Fibroblast of skin of scalp (primary cell): ENCODE measurements at places on chromosomes 2 and 18.

GRCh38 chr2:85783796-85784195, 30.0 kb downstream of the ATOH8 start:
- DNase-seq = no peak

DNA sequence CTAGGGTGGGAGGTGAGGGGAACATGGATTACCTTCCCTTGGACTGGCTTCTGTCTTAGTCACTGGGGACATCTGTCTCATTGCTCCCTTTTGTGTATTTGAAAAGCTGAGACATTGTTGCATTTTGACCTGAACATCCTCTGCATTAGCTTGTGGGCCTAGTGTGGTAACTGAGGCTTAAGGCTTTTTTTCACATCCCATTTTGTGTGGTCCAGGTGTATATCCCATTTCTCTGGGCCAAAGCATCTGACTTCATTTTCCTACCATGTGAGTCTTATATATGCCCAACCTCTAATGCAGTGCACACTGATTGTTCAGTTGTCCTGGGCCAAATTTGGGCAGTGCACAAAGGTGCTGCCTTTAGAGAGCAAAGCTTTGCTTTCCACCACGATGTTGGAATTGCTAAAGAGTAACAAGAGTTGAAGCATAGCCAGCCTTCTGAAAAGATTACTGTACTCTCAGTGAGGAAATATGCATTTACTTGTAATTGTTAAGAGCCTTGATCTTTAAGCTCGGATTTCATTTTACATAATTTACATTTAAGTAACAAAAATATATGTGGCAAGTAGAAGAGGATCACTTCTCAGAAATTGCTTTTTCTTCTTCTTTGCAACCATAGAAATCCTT, 13.3 kb downstream of the PRKCE start:
- no peak for DNase-seq

DNA sequence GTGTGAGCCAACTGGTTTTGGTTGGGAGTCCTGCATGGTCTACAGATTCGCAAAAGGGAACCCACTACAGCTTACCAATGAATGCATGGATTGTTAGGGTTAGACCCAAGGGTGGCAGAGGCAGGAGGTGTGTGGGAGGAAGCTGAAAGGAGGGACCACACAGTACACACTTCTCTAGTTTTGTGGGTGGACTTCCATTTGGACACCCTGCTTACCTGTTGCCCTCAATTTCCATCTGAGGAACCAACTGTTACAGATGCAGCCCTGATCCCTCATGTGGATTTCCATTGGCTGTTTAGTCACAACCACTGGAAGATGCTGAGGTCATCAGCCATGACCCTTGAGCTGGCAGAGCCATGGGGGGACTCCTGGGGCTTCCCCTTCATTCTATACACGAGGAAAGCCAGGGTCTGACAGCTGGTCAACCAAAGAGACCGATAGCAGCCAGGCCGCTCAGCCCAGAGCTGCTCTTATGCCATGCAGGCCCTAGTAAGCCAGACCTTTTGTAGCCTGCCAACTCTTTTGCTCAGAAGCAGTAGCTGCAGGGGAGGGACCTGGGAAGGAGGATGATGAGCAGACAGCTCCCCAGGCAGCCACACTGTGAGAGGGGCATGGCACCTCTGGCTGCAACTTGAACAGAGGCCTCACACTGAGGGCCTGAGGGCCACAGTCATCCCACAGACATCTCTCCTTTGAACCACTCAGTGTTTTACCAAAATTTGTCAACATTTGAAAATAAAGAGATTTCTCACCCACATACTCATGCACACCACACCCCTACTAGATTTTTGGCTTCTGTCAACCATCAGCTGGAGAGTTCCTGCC, 162.1 kb downstream of the SETBP1 start:
- no peak for DNase-seq

DNA sequence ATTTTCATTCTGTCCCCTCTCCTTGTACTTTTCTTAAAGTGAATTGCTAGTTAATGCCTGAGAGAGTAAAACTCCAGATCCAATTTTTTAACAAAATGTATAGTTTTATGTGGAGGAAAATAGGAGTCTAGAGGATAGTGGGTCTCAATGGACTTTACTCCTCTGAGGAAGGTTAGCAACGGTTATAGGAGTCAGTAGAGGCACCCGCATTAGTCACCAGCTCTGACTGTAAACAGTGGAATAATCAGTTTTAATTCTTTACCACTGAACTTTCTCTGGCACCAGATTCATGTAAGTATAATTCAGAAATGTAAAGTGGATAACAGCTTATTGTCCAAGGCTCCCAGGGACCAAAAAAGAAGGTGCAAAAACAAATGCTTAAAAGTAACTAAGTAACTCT, 38.7 kb upstream of the HNMT start:
- DNase-seq = no peak

- DNase-seq = no peak
Observed at GRCh38 chr2:147051814-147052213, 793.0 kb upstream of the ACVR2A start.

DNA sequence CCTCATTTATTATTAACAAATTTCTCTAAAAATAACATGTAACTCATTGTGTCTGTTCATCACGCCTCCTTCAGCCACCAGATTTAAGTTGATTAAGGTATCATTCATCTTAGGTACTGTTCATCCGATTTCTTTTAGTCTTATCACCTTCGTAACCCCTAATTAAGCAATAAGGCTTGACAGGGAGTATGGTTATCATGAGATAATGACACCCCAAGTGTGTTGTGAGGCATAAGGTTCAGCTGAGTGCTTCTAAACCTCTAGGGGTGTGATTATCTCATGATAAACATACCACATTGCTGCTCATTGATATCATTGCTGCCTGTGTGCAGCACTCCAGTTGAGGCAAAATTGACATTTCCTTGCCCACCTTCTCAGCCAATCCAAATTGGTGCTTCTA, 158.9 kb upstream of the BOD1L2 start:
- DNase-seq = no peak

GRCh38 chr2:200089756-200090109, 134.4 kb downstream of the MAIP1 start:
- no peak for DNase-seq

GRCh38 chr2:192247456-192247855, 52.7 kb upstream of the TMEFF2 start:
- DNase-seq = peak; percentile 23

- no peak for DNase-seq
Observed at GRCh38 chr18:9765501-9765900, 57.4 kb downstream of the RAB31 start.

- peak; percentile 13 for DNase-seq
Observed at GRCh38 chr2:36951574-36951973, 14.8 kb downstream of the STRN start.

DNA sequence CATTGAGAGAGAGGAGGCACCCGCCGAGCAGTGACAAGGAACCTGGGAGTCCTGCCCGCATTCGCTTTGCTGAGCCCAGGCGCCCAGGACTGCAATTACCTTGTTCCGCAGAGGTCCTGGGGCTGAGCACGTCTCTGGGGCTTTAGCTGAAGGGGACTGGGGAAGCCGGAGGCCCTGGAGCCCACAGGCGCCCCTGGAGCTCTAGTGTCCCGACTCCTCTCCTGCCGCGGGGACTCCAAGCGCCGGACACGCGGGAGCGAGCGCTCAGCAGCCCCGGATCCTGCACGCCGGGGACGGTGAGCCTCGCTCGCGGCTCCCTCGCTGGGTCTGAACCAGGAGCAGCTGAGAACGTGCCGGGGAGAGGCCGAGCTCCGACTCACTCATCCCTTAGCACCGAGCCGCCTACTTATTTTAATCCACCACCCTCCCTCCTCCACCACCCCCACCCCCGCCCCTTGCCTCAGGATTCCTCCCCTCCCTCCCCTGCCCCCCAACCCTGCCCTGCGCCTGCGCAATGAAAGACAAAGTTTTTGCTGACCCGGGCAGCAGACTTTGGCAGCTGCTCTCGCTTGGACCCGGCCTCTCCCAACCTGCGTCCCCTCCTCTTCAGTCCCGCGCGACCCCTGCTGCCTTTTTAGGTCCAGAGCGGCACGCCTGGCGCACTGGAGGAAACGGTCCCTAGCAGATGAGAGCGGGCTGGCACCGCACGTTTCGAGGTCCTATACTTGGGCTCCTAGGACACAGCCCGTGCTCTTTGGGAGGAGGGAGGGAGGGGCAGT, at the start of gene OSR1:
TSS of gene OSR1 (minus strand) at position 382 of the 779 bp plus-strand sequence. CDS start 4,818 bp downstream, outside the sequence.
- peak; percentile 84 for DNase-seq

DNA sequence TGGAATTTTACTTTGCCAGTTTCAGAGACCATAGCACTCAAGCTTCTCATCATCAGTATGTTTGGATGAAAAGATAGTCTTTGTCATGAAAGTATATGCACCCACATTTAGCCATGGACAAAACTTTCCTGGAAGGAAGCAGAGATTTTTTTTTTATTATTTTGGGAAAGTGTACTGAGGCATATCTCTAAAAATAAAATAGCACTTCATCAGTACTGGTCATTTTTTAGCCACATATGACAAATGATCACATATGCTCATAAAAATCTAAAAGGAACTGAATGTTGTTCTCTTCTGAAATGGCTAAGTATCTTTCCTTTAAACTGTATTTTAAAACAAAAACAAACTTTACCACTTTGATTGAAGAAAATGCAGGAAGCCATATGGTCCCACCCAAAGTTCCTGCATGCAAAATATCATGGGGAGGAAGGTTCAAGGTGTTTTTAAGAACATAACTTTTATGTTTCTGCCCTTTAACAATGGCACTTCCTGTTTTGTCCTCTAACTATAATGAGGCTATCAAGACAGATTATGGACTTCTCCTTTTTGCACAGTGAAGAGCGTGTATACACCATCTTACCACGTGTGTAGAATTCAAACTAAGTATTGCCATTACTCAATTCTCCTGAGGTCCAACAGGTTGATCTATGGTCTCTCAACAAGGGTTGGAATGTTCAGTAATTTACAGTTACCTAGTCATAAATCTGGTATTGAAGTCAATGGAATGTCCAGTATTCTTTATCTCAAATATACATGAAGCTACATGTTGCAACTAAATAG, 77.1 kb upstream of the SLC39A10 start:
- no peak for DNase-seq

DNA sequence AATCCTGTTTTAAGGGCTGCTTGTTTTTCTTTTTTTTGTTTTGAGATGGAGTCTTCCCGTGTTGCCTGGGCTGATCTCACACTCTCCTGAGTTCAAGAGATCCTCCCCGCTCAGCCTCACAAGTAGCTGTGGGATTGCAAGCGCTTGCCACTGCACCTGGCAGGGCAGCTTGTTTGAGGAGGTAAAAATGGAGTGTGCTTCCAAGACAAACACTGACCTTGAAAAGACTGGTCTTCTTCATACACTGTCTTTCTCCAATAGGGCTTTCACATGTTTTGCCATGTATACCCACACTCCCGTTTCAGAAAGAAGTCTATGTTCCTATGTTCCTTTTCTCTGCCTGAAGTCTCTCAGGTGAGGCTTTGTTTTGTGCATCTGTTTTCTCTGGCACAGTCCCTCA, 32.6 kb upstream of the LDAH start:
- DNase-seq = no peak

DNA sequence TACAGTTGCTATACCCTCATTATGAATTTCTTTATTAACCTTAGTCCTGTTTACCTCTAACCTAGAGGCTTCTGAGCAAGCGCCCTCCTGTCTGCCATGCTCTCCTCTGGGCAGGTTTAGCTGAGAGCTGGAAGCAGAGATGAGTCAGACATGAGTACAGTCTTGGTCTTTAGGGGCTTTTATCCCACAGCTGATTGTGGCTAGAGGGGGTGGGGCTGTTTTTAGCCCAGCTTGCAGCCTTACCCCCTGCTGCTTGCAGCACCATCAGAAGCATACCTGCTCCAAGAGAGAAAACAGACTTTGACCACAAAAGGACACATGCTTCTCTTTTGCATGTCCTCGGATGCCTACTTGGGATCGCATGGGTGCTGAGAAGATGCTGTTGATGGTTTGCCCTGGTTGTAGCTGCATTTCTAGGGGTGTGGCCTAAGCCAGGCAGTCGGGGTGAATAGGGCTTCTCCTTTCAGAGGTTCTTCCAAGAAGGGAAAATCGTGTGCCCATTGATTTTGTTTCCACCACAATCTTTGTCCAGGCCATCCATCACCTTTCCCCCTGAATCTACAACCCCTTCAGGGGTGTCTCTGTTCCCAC, 115.0 kb upstream of the LGALSL start:
- peak; percentile 55 for DNase-seq

DNA sequence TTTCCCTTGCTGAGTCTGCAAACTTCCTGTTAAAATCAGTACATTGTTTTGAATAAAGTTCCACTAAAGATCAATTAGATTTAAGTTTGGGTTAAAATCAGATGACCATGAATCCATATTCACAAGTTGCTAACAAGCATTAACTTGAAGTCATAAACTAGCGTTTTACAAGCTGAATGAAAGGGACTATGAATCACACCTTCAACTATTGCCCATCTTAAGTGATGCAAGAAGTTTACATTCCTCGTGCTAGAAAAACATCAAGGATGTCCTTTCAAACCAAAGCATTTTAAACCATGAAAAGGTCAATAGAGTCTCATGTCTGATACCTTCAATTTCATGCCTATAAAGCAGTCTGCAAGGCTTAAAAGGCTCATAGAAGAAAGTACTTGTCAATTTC, 257.2 kb upstream of the SYT4 start:
- no peak for DNase-seq

GRCh38 chr2:176454893-176455815, 185.9 kb downstream of the MTX2 start:
- peak; percentile 75 for DNase-seq

DNA sequence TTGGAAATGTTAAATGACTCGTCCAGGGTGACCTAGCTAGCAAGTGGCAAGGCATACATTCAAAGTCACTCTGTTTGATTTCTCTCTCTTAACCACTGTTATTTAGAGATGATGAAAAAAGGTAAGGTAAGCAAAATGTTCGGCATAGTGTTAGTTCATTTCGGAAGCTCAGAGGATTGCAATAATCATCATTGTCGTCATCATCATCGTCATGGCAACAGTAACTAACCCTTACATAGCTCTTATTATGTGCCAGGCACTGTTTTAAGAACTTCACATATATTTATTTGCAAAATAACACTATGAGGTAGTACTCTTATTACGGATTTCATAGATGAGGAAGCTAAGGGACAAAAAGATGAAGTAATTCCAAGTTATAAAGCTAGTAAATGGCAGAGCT, 292.7 kb upstream of the CXCR4 start:
- no peak for DNase-seq
